ENCODE measurements at places on chromosomes 2 and 18.

DNA sequence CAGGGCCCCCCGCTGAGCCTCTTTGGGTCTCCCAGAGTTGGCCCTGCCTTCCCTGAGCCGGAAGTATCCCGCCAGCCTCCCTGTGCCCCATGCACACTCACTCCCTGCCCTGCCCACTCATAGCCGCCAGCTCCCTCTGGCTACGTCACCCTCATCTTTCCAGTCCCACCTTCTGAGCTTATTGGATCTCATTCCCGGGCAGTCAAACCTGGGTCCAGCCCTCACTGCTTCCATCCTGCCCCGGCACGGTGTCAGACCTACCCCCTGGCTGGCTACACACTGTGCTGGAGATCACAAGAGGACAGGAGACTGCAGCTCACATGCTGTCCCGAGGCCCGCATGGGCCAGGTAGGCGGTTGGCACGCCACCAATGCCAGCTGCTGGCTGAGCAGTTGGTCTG, 147.2 kb downstream of the ASB1 start:
- no peak for DNase-seq

GRCh38 chr2:195579776-195580555, 77.1 kb upstream of the SLC39A10 start:
- DNase-seq = no peak

GRCh38 chr2:71389384-71390072, 57.9 kb downstream of the ZNF638 start:
- no peak for DNase-seq

GRCh38 chr2:108633409-108633808, 85.9 kb upstream of the RANBP2 start:
- DNase-seq = no peak

DNA sequence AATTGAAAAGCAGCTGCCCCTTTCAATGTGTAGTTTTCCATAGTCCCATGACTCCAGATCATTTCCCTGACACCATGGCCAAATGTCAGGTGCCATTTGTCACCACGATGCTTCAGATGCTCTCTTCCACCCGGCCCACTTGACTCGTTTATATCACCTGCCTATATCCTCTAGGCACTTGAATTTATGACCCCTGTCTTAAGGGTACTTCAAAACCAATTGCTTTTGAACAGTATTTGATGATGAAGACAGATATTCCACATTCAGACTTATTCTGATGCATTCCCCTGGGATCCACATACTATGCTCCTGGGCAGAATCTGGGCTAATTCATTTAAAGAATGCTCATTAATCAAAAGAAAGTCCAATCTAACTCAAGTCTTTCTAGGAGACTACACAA, 16.9 kb upstream of the RHBDD1 start:
- DNase-seq = no peak
